ENCODE measurements at places on chromosomes 16 and 17. TPM values are rescaled to one million over a fixed set of nuclear protein-coding genes. Genes with fewer than 3 reads are reported as not detected.
A peak's percentile ranks its signal among the peaks of the same experiment; 100 is the strongest.

DNA sequence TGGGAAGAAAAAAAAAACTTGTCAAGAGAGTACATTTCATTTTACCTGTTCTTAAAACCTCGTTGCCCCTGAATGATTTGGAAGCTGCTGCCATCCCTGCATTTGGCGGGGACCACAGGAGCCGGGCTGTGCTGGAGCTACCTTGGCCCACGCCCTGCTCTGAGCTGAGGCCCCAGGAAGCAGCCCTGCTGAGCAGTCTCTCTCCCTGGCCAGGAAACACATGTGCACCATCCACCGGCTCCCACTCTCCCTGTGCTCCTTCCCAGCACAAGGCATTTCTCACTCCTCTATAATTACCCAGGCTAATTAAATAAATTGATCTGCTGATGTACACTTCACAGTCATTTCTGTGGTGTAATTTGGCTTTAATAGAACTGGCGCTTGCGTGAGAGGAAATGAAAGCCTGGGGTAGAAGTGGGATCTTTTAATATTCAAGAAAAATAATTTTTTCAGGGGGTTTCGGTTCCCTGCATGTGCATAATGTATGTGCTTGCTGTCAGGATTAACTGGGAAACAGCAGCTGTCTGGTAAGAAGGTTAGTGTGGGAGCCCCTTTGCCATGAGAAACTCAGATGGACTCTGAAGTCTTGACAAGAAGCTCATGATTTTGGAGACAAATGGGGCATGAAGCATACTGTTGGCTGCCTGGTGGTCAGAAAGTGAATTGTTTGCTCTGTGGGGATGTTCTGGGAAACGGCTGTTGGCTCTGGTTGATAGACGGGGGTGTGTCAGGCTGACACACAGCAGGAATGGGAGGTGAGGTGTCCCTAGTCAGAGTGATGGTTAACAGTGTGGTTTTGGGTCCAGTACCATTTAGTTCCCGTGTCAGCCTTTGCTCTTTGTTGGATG lies 252.3 kb upstream of the EEF2KMT start:
- DNase-seq, result no peak

DNA sequence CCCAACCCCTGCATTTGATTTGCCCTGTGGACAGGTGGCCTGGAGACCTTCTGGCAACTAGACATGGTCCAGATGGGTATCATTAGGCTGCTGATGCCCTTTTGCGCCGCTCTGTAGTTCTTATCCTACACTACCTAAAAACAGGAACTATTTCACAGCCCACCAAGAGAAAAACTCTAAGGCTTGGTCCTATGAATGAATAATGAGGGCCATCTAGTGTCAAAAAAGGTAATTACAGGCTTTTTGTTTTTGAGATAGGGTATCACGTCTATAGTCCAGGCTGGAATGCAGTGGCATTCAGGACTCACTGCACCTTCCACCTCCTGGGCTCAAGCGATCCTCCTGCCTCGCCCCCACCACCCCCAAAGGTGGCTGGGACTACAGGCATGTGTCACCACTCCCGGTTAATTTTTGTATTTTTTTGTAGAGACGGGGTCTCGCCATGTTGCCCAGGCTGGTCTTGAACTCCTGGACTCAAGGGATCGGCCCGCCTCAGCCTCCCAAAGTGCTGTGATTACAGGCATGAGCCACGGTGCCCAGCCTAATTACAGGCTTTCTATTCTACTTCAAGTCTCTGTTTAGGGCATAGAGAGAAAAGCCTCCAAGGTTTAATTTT lies 20.9 kb downstream of the COIL start:
- peak; percentile 22 for DNase-seq

GRCh38 chr16:14454391-14454790 lies 175.7 kb downstream of the PARN start:
- no peak for DNase-seq

GRCh38 chr17:49924116-49924515 lies 44.9 kb upstream of the DLX4 start:
- no peak for DNase-seq

- DNase-seq, result no peak
Measured at GRCh38 chr17:29344201-29344856, 45.8 kb upstream of the TAOK1 start.

DNA sequence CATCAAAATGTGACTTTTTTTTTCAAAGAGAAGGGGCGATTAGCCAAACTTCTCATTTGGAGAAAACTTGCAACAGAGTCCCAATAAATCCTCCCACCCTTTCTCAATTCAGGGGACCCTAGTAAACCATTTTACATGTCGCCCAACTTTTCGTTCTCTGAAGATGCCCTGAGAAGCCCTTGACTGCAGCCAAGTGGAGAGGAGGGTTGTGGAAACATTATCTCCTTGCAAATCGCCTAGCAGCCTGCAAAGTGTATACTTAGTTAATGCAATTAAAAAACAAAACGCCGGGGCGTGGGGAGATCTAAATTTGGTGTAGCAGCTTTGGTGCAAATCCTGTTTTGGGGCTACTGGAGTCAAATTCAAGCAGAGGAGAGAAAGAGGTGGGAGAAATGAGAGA lies 1.2 kb upstream of the SHISA9 start:
- DNase-seq, result no peak

The STAT5B gene
- 40.2 TPM for polyA plus RNA-seq

The HAGH gene
- 44.3 TPM for polyA plus RNA-seq

The OTOP3 gene
- polyA plus RNA-seq, result not detected

The TNFRSF17 gene
- 0.19 TPM for polyA plus RNA-seq

The PCGF2 gene
- polyA plus RNA-seq, result 30.6 TPM

The STARD3 gene
- 29.9 TPM for polyA plus RNA-seq

The CDT1 gene
- polyA plus RNA-seq, result 5.6 TPM

The CCDC137 gene
- 14.8 TPM for polyA plus RNA-seq

Data from forelimb muscle (tissue), 1 donor.